ENCODE measurements at places on chromosomes 3 and 15. TPM values are rescaled to one million over a fixed set of nuclear protein-coding genes. Genes with fewer than 3 reads are reported as not detected.

GP5 gene
- total RNA-seq, result 0.90 TPM

CNTN3 gene
- 27.1 TPM for total RNA-seq

MED12L gene
- total RNA-seq, result 3.1 TPM

BTLA gene
- 2.2 TPM for total RNA-seq

WDR48 gene
- total RNA-seq, result 66.9 TPM

CAPN3 gene
- 8.6 TPM for total RNA-seq

ATP13A4 gene
- total RNA-seq, result 7.7 TPM

C3orf80 gene
- 1.0 TPM for total RNA-seq

TMC3 gene
- total RNA-seq, result 0.95 TPM

MESP2 gene
- total RNA-seq, result not detected

ATP13A5 gene
- not detected for total RNA-seq

CFAP100 gene
- total RNA-seq, result not detected

GOLGB1 gene
- 95.0 TPM for total RNA-seq

ZNF501 gene
- total RNA-seq, result 14.3 TPM

TRAIP gene
- 6.8 TPM for total RNA-seq
